Stimulated activated CD4-positive, alpha-beta T cell treated with anti-CD3 and anti-CD28 coated beads, Interleukin-4, amount 100 ng/mL, for 24 hours (primary cell): ENCODE measurements at places on chromosomes 12 and 14.

DNA sequence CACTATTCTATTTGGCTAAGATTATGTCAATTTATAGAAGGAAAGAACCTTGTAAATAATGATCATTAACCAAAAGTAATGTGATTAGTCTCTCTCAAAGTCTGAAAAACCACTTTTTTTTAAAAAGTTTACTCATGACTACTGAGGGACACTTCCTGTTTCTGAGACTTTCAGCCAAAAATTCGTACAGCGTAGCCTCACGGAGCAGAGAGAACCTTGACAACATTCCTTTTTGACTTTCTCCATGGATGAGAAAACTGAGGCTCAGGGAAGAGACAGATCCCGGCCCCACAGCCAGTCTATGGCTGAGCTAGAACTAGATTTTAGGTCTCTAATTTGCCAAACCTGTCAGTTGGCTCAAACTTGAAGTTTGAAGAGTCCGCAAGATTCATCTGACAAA is 68.2 kb downstream of the DAD1 start:
- DNase-seq = no peak

DNA sequence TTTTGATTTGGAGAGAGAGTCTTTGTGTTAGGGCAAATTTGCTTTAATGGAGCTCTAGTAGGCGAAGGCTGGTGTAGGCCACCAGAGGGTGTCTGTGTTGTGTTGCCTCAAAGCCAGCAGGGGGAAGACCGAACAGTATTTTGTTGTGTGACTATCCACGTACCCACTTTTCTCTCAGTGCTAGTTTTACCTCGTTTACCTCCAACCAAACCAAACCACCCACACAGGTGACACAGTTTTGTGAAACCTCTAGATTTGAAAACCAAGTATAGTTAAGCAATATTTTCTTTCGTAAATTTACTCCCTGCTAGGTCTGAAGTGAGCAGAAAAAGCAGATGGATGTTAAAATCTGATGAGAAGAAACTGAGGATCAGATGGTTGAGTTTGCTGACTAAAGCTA is 36.3 kb upstream of the NPFF start:
- peak; percentile 62 for DNase-seq

DNA sequence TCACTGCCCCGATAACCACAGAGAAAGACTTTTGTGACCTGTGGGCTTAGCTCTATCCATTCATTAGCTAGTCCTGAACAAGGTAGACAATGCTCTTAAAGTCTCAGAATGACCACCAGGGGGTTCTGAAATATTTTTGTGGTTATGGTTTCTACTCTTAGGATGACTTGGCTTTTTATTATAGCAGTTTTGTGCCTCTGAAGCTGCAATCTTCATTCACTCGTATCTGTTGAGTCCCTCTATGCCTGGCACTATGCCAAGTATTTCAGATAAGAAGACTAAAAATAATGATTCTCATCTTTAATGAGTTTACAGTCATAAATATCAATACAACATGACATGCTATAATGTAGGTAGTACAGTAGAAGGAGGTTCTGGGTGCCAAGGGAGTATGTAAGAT is 130.8 kb upstream of the TRHDE start:
- no peak for DNase-seq

DNA sequence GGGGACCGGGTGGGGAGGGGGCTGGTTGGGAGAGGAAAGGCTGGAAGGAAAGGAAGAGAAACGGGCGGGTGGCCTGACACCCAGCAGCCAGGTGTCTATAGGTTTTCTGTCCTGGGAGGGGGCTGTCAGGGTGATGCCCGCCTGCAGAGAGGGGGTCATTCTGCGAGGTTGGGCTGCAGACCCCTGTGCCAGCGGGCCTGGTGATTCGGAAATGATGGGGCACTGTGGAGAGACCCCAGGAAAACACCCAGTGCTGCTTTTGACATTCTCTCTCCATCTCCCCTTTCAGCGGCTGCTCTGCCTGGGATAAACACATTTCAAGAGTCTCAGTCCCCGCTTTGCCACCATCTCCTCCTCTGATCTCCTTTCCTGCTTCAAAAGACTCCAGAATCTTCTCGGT is 168.5 kb upstream of the RTL1 start:
- DNase-seq = no peak

GRCh38 chr14:32044454-32044853 is 32.6 kb upstream of the ARHGAP5 start:
- DNase-seq = no peak

DNA sequence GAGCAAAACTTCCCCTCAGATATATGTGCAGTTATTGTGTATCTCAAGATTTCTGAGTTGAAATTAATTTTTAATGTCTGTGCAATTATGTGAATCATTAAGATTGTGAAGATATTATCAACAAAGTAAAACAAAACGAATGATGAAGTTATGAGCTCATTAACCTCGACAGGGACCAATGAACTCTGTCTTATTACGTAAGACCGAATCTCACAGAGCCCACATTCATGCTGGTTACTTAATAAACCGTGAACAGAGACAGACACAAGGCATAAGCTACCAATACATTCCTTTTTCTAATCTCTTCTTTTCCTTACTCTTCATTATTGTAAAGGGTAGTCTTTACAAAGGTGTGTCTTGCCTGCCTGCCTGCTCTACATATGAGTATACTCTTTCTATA is 568.7 kb downstream of the RPS29 start:
- DNase-seq = no peak
